ENCODE measurements at places on chromosomes 2 and 18.

GRCh38 chr2:205681401-205682238 lies 681 bp upstream of the NRP2 start:
- no peak for DNase-seq

DNA sequence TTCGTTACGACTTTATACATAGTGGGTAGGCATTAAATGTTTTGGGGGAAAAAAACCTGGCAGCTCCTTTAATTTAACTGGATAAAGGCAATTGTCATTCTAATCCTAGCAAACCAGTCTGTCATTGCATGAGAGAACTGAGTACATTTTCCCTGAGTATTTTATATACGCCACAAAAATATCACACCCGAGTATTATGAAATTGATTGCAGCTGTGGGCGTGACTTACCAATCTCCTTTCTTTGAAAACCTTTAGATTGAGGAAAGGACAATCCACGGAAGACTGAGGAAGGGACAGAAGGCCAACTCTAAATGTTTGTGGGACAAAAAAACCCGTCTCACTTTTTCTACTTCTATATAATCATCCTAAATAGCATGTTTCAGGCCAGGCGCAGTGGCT lies 9.0 kb downstream of the TM4SF20 start:
- no peak for DNase-seq

GRCh38 chr2:209495855-209496585 lies 72.2 kb downstream of the MAP2 start:
- no peak for DNase-seq

GRCh38 chr2:128292599-128293425 lies 25.9 kb downstream of the HS6ST1 start:
- DNase-seq = no peak

DNA sequence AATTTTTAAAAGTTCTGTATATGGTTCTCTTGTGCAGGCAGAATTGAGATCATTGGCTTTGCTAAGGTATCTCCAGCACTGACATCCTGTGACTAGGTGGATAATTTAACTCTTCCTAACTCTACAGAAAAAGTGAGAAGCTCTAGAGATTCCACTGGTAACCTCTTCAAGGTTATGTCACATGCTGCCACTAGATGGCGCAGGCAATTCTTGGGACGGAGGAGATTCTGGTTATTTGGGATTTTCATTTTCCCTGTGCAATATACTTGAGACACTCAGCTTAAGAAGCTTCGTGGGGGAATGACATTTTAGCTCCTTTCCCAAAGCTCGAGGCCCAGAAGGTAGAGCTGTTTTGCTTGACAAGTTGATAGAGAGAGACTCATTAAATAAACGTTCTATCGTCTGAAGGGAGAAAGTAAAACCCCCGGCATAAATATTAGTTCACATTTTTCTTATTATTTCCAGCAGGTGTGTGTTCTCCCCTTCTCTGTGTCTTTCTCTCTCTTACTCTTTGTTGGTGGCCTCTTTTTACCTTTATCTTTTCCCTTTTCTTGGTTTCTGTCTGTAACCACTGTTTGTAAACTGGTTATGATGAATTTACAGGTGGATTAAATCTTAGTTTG lies 26.6 kb upstream of the LANCL1 start:
- peak; percentile 37 for DNase-seq

DNA sequence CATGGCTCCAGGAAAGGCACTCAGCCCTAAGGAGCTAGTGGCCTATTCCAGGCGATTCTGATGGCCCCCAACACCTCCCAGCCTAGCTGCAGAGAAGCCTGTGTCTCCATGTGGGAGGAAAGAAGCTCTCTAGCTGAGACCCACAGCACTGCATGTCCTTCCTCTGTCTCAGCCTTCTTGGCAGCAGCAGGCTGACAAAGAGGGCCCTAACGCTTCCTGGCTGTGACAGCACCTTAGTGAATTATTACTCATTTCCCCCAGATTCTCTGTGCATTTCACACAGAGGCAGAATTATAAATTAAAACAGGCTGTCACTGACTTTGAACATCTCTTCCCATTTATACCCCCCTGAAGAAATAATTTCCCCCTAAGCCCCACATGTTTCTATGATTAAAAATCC lies 206.8 kb downstream of the CLIP4 start:
- DNase-seq = peak; percentile 43

Data from activated CD4-positive, alpha-beta T cell treated with anti-CD3 and anti-CD28 coated beads for 48 hours (primary cell).